Activated T-cell treated with anti-CD3 and anti-CD28 coated beads, Interleukin-2, amount 50 U/mL, for 72 hours (primary cell): ENCODE measurements at places on chromosomes 12 and 14. TPM values are rescaled to one million over a fixed set of nuclear protein-coding genes. Genes with fewer than 3 reads are reported as not detected.

- no peak for DNase-seq
- no peaks in the 10 kb centered on the region for H3K27me3 ChIP-seq
- no peak overlapping the region for H3K27ac ChIP-seq
- H3K4me3 ChIP-seq: no peak overlapping the region
- H3K36me3 ChIP-seq: no peaks in the 10 kb centered on the region
These were observed 5.5 kb downstream of the IL31 start for GRCh38 chr12:122168492-122168891.

DNA sequence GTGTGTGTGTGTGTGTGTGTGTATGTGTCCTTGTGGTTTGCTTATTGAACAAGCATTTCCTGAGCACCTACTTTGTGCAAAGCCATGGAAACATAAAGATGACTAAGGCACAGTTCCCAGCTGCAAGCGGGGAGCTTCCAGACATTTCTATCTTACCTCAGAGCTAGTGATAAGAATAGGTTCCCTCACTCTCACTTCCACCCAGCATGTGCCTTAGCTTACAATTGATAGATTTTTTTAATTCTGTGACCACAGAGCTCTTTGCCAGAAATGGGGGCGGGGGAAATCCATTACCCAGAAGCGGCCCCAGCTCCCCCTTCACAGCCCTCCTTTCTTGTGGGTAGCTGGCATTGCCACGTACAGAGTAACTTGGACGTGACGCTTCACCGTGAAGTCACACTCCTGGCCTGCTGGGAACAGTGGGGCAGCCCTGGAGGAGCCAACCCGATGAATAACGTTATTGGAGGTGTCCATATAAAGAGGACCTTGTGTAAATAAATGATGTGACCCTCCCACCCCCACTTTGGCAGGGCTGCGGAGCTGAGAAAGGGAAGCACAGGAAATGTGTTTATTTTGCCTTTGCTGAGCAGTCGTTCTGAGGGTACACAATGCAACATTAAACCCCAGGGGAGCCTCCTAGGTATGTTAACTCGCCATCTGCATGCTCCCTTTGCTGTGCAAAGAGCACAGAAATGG, 238.9 kb downstream of the CHST11 start:
- H3K4me3 ChIP-seq: peak overlapping the region; percentile 70
- peak overlapping the region; percentile 94 for H3K27ac ChIP-seq
- H3K36me3 ChIP-seq: peaks cover 17% of the 10 kb centered on the region
- peak; percentile 92 for DNase-seq
- H3K27me3 ChIP-seq: no peaks in the 10 kb centered on the region
- H3K4me1 ChIP-seq: peaks cover 81% of the 10 kb centered on the region

DNA sequence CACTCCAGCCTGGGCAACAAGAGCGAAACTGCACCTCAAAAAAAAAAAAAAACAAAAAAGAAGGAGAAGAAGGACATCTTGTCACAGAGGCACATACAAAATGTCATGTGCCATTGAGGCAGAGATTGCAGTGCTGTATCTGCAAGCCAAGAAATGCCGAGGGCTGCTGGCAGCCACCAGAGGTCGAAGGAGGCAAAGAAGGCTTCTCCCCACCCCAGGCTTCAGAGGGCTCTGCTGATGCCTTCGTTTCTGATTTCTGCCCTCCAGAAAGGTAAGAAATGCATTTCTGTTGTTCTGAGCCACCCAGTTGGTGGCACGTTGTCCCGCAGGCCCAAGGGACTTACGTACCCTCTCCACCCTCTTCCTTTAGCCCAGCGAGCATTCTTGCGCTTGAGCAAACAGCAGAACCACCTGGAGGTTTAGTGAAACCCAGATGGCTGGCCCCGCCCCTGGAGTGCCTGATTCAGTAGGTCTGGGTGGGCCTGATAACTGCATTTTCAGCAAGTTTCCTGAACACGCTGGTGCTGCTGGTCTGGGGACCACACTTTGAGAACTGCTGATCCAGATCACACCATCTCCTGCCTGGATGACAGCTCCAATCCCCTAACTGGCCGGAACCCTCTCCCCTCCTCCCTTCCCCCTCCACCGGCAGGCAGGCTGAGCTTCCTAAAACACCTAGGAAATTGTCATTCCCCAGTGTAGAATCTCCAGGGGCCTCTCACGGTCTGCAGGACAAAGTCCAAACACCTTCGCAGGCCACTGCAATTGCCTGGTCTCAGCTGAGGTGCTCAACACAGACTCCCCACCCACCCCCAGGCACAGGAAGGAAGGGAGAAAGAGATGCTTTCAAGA, 21.1 kb upstream of the SCARB1 start:
- no peak for DNase-seq
- H3K27ac ChIP-seq: no peak overlapping the region
- no peaks in the 10 kb centered on the region for H3K36me3 ChIP-seq
- H3K4me1 ChIP-seq: peaks cover 12% of the 10 kb centered on the region
- H3K27me3 ChIP-seq: no peaks in the 10 kb centered on the region
- no peak overlapping the region for H3K4me3 ChIP-seq

DNA sequence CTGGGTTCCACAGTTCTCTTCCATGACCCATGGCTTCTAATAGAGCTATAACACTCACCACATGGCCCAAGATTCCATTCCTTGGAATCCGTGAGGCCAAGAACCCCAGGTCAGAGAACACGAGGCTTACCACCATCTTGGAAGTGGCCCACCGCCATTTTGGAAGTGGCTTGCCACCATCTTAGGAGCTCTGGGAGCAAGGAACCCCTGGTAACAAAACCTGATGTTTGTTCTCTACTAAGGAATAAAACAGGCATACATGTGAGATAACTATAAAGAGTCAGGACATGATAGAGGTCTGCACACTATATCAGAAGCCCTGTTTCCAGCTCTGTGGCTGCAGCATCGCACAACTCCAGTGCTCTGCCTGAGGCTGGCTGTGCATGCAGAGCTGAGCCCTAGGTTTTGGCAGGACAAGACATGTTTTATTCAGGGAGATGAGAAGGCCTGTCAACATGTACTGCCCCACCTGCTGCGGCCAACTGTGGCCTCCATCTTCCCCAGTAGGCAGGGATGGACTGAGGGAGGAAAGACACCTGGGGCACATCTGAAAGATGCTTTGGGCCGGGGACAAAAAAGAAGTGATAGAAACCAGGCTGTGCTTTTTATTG, 344.9 kb downstream of the DAD1 start:
- no peak overlapping the region for H3K4me3 ChIP-seq
- no peaks in the 10 kb centered on the region for H3K36me3 ChIP-seq
- H3K27ac ChIP-seq: no peak overlapping the region
- H3K4me1 ChIP-seq: no peaks in the 10 kb centered on the region

DNA sequence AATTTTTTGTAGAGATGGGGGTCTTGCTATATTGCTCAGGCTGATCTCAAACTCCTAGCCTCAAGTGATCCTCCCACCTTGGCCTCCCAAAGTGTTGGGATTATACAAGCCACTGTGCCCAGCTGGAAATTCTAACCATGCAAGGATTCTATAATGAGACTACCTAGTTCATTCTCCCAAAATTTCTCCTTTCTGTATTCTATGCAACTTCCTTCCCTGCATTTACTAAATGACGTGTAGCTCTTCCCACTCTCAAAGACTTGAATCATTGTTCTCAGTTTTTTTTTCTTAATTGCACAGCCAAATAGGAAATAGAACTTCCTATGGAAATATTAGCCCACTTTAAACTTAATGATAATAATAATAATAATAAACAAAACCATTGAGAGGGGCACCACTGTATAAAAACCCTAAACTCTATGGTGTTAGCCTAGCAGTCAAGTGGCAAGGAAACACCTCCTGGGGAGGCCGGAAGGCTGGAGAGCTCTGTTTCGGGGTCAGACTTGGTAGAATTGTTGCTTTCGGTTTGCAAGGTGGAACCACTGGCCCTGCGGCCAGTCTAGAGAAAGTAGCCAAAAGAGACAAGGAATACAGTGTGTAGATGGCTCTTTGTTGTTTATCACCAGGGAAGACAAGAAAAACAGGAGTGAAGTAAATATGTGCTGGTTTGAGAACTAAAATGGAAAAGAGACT, 40.0 kb upstream of the TESC start:
- peaks cover 7% of the 10 kb centered on the region for H3K36me3 ChIP-seq
- H3K4me1 ChIP-seq: peaks cover 30% of the 10 kb centered on the region
- H3K27ac ChIP-seq: no peak overlapping the region
- H3K27me3 ChIP-seq: no peaks in the 10 kb centered on the region

- peak; percentile 49 for DNase-seq
- H3K4me3 ChIP-seq: peak overlapping the region; percentile 89
- peaks cover 29% of the 10 kb centered on the region for H3K4me1 ChIP-seq
- H3K27me3 ChIP-seq: no peaks in the 10 kb centered on the region
- H3K27ac ChIP-seq: peak overlapping the region; percentile 89
These were observed 902 bp downstream of the EML5 start for GRCh38 chr14:88791629-88792472.

GRCh38 chr14:33553706-33554278, 397.1 kb downstream of the EGLN3 start:
- no peak overlapping the region for H3K4me3 ChIP-seq
- DNase-seq: no peak
- H3K27ac ChIP-seq: no peak overlapping the region

GRCh38 chr12:67617629-67618028, 30.9 kb upstream of the DYRK2 start:
- H3K4me1 ChIP-seq: peaks cover 9% of the 10 kb centered on the region
- no peak for DNase-seq
- no peak overlapping the region for H3K27ac ChIP-seq
- H3K4me3 ChIP-seq: no peak overlapping the region

- no peak overlapping the region for H3K4me3 ChIP-seq
- no peaks in the 10 kb centered on the region for H3K4me1 ChIP-seq
- H3K27ac ChIP-seq: no peak overlapping the region
- H3K27me3 ChIP-seq: no peaks in the 10 kb centered on the region
These were observed 98.1 kb upstream of the NCOR2 start for GRCh38 chr12:124665511-124665910.

DNA sequence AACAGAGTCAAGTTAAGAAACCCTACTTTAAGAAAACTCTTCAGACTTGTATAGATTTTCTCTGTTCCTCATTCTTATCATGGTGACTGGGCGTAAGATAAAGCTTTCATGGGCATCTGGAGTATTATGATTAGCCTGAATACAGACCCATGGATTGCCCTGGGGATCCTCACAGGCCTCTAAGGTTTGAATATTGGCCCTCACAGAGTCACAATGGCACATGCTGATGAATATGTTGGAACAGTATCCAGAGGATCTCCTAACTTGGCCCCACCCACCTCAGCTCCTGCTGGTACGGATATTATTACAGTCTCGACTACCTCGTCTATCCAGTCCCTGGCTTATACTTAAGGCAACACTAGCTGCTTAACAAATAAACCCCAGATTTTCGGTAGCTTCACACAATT, 8.1 kb downstream of the OSBPL8 start:
- H3K4me3 ChIP-seq: no peak overlapping the region
- H3K4me1 ChIP-seq: peaks cover 90% of the 10 kb centered on the region
- H3K27me3 ChIP-seq: no peaks in the 10 kb centered on the region
- no peaks in the 10 kb centered on the region for H3K36me3 ChIP-seq
- H3K27ac ChIP-seq: no peak overlapping the region

DNA sequence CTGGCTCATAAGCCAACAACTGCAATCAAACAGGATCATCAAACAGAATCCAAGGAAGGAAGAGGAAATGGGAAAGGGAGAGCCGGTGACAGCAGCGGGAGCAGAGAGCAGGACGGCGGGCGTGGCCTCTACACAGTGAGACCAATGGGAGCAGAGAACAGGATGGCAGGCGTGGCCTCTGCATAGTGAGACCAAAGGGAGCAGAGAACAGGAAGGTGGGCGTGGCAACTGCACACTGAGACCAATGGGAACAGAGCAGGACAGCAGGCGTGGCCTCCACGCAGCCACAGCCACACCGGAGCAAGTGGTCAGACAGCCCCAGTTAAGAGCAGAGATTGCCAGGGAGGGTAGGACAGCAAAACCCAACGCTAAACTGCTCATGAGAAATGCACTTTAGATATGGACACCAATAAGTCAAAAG, 16.4 kb downstream of the LRCOL1 start:
- no peak overlapping the region for H3K27ac ChIP-seq
- DNase-seq: peak; percentile 27
- peaks cover 15% of the 10 kb centered on the region for H3K4me1 ChIP-seq
- H3K36me3 ChIP-seq: no peaks in the 10 kb centered on the region
- peaks cover 43% of the 10 kb centered on the region for H3K27me3 ChIP-seq
- no peak overlapping the region for H3K4me3 ChIP-seq

DNA sequence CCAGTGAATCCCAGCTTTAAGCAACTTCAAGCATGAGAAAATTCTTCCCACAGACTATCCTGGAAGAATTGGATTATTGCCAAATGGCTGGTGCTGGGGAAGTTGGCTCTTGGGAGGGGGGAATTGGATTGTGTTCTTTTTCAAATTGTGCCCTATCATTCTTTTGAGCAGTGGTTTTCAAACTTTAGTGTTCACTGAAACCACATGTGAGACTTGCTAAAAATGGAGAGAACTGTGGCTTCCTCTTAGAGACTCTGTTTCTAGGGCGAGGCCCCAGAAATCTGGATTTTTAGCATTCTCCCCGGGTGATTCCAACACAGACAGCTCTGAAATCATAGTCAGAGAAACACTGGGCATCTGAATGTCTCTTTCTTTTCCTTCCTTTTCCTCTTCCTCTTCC, 14.3 kb upstream of the OTUB2 start:
- peaks cover 40% of the 10 kb centered on the region for H3K4me1 ChIP-seq
- no peak overlapping the region for H3K4me3 ChIP-seq
- DNase-seq: no peak
- H3K27me3 ChIP-seq: no peaks in the 10 kb centered on the region
- peak overlapping the region; percentile 87 for H3K27ac ChIP-seq

Gene SCNN1A
- total RNA-seq: 0.67 TPM

- no peaks in the 10 kb centered on the region for H3K36me3 ChIP-seq
- H3K27ac ChIP-seq: no peak overlapping the region
- H3K27me3 ChIP-seq: no peaks in the 10 kb centered on the region
- no peak overlapping the region for H3K4me3 ChIP-seq
- H3K4me1 ChIP-seq: no peaks in the 10 kb centered on the region
- no peak for DNase-seq
These were observed 94.5 kb downstream of the MYRFL start for GRCh38 chr12:69919495-69919894.

Gene RAPGEF3
- 1.4 TPM for total RNA-seq

Gene RAD9B
- 2.3 TPM for total RNA-seq

Gene KRT83
- total RNA-seq: not detected

Gene RND1
- total RNA-seq: 5.5 TPM

Gene CIROP
- not detected for total RNA-seq

Gene EIF2S3B
- total RNA-seq: 0.63 TPM
